Colonic mucosa (tissue), 4 donors: ENCODE measurements at places on chromosomes 3 and 15.
A peak's percentile ranks its signal among the peaks of the same experiment; 100 is the strongest.

DNA sequence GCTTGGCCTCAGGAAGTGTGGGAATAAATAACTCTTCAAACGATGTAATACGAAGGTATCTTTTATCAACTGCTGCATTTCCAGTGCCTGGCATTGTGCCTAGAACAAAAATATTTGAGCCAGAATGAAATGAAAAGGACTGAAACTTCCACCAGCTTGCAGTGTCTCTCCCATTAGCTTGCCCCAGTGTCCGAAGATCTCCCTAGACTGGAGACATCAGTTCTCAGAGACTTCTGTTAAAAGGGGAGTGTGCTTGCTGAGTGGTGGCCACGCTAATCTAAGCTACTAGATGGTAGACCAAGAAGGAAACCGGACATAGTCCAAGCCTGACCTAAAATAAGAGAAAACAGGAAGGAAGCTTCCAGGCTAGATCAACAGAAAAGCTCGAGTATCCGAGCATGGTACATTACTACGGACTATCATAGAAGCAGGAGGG is 28.6 kb downstream of the KCNAB1 start:
- no peaks in the 10 kb centered on the region for H3K36me3 ChIP-seq
- H3K27me3 ChIP-seq = no peaks in the 10 kb centered on the region
- no peaks in the 10 kb centered on the region for H3K4me1 ChIP-seq
- H3K27ac ChIP-seq = no peak overlapping the region
- no peak overlapping the region for H3K4me3 ChIP-seq
- DNase-seq = no peak

DNA sequence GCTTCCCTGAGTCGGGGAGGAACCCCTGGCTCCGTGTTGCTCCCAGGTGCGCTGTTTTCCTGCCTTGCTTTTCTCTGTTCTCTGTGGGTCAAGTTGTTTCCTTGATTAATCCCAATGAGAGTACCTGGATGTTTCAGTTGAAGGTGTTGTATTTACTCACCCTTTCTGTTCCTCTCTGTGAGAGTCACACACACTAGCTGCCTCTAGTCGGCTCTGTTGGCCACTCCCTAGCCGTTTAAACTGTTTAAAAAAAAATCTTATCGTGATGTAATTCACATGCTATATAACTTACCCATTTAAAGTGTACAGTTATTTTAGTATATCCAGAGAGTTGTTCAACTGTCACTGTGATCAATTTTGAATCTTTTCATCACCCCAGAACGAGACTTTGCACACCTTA is 74.0 kb downstream of the AKAP13 start:
- peak; percentile 32 for DNase-seq
- no peaks in the 10 kb centered on the region for H3K36me3 ChIP-seq

DNA sequence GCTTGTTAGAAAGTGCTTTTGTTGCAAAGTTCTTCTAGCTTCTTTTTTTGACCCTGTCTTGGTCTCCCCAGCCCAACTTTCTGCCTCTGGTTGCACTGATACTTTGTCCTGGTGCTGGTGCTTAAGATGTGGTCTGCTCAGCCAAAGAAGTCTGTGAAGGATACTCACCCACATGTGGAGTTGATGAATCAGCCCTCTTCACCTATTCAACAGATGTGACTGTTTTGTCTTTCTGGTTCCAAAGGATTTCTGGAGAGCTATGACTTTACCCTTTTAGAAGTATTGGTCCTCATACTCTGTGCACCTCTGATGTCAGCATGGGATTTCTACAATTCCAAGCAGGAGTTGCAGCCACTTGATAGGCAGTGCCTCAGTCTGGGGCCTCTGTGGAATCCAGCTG is 84.1 kb downstream of the PCCB start:
- H3K36me3 ChIP-seq = no peaks in the 10 kb centered on the region
- no peaks in the 10 kb centered on the region for H3K4me1 ChIP-seq
- no peaks in the 10 kb centered on the region for H3K27me3 ChIP-seq
- no peak overlapping the region for H3K27ac ChIP-seq
- DNase-seq = no peak

- no peak for DNase-seq
- H3K4me1 ChIP-seq = no peaks in the 10 kb centered on the region
- H3K4me3 ChIP-seq = no peak overlapping the region
These were observed 15.0 kb downstream of the CHST13 start for GRCh38 chr3:126538966-126539365.

DNA sequence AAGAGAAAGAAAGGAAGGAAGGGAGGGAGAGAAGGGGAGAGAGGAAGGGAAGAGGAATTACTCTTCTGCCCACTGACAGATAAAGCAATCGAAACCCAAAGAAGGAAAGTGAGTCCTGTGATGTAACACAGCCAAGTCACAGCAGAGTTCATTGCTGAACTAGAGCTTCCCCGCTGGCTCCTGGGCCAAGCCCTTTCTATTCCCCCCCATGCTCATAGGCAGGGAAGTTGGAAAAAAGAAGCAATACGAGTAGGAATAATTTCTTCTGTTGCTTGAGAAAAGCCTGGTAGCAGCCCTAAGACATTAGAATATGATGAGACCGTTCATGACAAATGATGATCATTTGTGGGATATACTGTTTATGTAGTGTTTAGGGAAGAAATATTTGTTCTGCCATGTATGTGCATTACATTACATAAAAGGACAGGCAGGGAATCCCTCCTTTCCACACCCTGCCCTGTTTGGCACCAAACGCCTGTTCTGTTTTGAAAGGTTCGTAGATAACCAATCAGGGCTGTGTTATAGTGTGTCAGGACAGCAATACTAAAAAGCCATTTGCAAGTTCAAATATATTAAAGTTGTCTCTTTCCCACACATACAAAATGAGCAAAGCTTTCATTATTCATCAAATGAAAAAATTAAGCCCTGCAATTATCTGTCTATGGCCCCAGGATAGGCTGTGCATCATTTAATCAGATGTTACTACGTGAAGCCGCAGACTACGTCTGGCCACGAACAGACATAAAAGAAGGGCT is 111.0 kb upstream of the TRPM1 start:
- no peak overlapping the region for H3K27ac ChIP-seq
- no peaks in the 10 kb centered on the region for H3K27me3 ChIP-seq
- H3K4me3 ChIP-seq = no peak overlapping the region
- no peaks in the 10 kb centered on the region for H3K36me3 ChIP-seq
- peak; percentile 16 for DNase-seq

GRCh38 chr15:81889485-81889881 is 156.3 kb downstream of the MEX3B start:
- DNase-seq = no peak
- no peak overlapping the region for H3K4me3 ChIP-seq
- H3K36me3 ChIP-seq = no peaks in the 10 kb centered on the region
